AG08396 (cell line): ENCODE measurements at places on chromosomes 6 and 20.
A peak's percentile ranks its signal among the peaks of the same experiment; 100 is the strongest.

DNA sequence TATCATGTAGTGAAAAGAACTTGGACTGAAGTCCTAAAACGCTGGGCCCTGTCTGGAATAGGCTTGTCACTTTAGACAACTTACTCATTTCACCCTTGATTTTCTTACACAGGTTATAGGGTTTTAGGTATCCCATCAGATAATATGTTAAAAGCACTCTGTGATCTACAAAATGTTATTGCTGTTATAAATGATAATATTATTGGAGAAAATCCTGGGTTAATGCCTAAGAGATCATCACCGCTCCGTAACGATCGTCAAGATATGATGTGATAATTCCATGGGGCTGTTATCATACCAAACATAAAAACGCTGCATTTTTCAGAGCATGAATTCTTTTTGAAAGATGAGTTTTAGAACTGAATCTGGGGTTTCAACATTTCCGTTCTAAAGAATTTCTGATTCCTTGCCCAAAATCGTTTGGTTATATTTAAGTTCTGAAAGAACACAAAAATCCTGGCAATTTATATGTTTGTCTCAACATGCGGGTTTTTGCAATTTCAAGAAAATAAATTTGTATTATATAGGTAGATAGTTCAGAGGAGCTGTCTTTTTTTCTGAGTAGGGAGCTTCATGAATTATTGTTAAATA is 154.8 kb downstream of the FOXC1 start:
- DNase-seq: no peak

DNA sequence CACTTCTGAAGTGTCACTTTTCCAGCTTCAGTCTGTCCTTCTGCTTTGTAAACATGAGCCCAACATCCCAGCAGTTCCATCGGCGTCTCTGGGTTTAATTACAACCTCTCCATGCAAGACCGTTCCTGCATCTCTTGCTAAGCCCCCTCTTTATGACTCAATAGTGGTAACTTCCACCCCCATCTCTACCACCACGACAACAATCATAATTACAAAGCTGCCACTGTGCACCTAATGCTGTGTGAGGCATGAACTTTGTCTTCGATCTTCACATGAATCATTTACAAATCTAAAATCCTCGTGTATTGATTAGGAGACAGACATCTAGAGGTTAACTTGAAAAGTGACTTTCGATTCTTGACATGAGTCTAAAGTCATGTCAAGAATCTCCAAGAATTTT is 4.9 kb upstream of the CCR6 start:
- DNase-seq: no peak

GRCh38 chr20:33647603-33648395 is 14.3 kb upstream of the C20orf144 start:
- DNase-seq: peak; percentile 86

GRCh38 chr6:137165375-137166246 is 7.8 kb downstream of the IL22RA2 start:
- DNase-seq: no peak

GRCh38 chr6:152127432-152128165 is 320.1 kb downstream of the ESR1 start:
- no peak for DNase-seq

- DNase-seq: no peak
Observed at GRCh38 chr20:57539889-57540288, 14.9 kb upstream of the CTCFL start.

DNA sequence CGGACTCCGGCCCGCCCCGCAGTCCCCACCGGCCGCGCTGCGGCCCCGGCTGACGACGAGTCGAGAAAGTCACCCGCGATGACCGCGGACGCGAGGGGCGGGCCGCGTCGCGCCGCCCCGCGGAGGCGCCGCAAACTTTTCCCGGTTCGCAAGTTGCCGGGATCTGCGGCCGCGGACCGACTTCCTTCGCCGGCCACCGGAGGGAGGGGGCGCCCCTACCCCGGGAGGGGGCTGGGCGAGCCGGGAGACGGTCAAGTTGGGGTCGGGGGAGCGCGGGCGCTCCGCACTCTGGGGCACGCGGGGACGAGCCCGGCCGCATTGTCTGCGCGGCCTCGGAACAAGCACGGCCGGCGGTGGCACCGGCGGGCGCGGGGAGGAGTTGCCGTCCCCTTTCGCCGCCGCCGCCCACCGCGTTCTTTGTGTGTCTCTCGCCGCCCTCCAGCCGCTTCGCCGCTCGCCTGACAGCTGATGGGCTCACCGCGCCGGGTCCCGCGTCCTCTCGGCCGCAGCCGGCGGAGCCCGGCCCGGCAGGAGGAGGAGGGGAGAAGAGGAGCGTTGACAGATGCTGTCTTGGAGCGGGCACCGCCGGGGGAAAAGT is 131.6 kb downstream of the OGFRL1 start:
- DNase-seq: peak; percentile 60

DNA sequence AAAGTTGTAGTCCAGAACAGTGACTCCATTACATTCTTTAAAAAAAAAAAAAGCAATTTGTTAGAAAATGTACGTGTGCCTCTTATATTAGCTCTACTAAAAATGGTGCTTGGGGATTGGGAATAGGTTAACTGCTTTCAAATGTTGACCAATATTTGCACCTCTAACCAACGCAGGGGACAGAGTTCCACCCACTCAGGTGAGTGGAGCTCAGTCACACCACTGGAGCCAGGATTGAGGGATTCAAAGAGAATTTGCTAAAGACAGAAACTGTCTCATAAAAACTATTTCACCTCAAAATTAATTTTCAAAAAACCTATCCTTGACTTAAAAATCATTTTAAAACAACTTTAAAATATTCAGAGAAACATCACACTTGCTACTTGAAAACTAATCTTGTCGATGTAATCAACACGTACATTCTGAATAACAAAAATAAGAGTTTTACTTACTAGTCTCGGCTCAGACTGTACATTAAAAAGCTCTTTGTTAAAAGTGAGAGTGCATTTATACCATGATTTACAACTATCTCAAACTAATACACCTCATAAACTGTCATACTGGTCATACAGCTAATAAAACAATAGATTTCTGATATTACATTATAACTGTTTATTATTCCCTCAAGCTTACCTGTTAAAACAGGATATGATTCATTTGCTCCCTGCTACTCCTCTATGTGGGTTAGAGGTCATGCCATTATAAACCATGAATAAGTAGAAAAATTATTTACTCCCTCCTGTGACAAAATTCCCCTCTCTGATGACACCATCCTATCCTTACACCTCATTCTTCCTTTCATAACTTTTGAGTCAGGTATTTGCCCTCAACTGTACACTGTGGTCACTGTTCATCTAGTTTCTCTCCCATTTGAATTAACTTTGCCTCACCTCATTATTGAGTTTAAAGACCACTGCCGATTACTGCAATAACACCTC is 88.6 kb downstream of the PDE10A start:
- no peak for DNase-seq

DNA sequence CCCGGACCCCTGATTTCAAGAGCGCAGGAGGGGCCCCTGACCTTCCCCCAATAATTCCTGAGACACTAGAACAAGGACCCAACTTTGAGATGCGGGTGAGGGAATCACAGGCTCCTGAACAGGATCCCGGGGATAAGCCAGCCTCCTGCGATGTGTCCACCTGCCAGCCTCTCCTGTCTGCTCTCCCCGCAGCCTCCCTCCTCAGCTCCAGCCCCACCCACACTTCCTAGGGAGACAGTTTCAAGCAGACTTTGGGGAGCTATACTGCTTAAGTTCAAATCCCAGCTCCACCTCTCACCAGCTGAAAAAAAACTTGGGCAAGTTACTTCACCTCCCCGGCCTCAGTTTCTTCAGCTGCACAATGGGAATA is 50.8 kb downstream of the GRM4 start:
- DNase-seq: no peak

DNA sequence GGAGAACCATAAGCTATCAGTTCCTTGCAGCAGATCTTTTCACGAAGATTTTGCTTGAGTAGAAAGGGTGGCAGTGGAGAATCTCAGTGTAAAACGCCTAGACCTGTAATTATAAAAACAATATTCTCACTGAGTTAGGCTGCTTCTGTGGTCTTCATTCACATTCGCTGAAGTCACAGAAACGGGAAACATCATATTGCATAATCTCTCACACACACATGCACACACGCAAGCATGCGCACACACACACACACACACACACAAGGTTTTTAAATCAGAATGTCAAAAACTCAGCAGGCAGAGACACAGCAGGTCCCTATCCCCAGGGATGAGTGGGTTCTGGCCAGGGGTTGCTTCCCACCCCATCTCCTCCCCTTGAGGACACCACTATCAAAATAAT is 175.5 kb downstream of the ATXN1 start:
- DNase-seq: no peak

- DNase-seq: no peak
Observed at GRCh38 chr6:160734627-160735026, 32.6 kb downstream of the PLG start.

DNA sequence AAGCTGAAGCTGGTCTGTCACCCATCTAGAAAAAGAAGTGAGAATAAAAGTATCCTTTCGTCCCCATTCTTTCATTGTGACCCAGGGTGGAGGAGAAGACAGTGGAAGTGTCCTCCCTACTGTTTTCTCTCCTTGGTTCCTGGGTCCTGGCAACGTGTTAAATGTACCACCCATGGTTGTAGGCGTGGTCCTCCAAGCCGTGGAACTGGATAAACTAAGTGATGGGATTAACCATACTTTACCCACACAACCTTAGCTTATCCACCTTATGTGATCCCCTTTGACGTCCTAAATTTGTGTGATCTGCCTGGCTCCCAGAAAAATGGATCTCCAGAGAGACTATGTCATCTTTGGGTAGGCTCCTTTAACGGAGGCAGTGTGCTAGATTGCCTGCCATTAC is 47.4 kb downstream of the HLA-DPB1 start:
- DNase-seq: no peak

- no peak for DNase-seq
Observed at GRCh38 chr6:19395316-19395715, 441.9 kb upstream of the ID4 start.

- DNase-seq: no peak
Observed at GRCh38 chr6:14038467-14039437, 78.8 kb upstream of the CD83 start.
